SK-N-MC (cell line): ENCODE measurements at places on chromosomes 7 and 10.

- no peak for DNase-seq
Measured at GRCh38 chr7:97004247-97005182, 838 bp upstream of the DLX6 start.

GRCh38 chr7:102287111-102287980 lies 678 bp downstream of the SH2B2 start:
- DNase-seq, result no peak

DNA sequence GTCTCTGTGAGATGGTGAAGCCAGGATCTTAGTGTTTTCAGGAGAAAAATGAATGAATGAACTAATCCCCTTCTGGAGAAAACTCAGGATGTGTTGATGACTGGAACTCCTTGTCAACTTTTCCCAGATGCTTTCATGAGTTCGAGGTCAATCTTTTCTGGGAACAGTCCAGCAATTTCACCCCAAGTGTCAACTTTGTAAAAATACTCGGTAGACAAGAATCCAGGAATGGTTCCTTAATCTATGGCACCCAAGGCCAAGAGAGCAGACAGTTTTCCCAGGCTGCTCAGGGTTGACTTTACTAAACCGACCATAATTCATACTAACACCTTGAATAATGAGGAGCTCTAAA lies 31.1 kb upstream of the LYZL1 start:
- no peak for DNase-seq

- DNase-seq, result no peak
Measured at GRCh38 chr7:38862666-38863065, 46.3 kb downstream of the VPS41 start.

GRCh38 chr10:35126062-35126529 lies 550 bp upstream of the CREM start:
- DNase-seq, result no peak

GRCh38 chr10:62735464-62736167 lies 68.9 kb upstream of the ADO start:
- DNase-seq, result no peak

DNA sequence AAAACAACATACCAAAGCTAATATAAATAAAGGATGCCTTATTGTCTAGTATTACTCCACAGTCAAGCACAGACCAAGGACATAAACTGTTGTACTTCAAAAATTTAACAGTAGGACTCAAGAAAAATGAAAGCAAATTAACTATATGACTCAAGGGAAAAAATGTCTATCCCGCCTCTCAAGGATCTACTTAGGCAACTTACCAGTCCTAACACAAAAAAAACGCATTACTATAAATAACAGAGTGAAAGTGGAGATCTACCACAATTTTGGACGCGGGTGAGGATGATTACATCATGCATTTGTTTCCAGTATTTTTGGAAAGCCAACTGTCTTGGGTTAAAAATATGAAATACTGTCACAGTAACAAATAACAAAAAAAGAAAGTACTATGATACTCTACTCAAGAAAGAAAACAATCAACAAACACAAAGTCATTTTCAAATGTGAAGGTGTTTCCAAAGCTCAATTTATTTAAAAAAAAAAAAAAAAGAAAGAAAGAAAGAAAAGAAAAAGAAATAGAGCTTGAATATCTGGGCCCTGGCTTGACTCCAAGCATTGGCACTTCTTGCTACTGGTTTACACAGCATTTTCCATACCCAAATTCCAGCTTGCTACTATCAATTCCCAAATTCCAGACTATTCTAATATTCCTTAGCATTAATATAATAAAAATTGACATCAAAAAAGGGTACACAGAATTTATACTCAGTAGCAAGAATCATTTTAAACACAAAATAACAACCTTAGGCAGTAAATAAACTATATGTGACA lies 99.4 kb downstream of the RSU1 start:
- DNase-seq, result no peak

DNA sequence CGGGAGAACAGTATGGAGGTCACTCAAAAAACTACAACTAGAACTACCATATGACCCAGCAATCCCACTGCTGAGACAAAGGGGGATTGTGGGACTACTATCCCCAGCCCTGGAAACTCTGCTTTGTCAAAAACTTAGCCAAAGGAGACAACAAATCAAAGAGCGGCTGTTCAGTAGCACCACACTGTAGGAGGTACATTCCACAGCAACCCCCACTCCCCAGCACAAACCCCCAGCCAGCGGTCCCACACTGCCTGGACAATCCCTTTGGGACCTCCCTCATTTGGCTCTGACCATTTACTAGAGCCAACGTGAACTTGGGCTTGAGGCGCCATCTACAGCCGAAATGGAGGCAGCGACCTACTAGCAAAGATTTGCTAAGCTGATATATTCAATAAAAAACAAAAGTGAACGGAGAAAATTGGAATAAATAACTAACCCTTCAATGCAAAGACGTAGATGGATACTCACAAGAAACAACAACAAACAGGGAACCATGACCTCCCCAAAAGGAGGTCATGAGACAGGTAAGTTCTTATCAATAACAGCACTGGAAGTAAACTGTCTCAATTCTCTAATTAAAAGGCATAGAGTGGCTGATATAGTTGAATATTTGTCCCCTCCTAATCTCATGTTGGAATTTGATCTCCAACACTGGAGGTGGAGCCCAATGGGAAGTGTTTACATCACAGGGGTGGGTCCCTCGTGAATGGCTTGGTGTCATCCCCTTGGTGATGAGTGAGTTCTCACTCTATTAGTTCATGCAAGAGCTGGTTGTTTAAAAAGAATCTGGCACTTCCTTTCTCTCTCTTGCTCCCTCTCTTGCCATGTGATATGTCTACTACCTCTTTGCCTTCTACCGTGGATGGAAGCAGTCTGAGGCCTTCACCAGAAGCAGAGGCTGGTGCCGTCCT lies 119.0 kb upstream of the KCNMA1 start:
- DNase-seq, result peak; percentile 1

- no peak for DNase-seq
Measured at GRCh38 chr7:16431646-16432424, 10.5 kb upstream of the CRPPA start.

DNA sequence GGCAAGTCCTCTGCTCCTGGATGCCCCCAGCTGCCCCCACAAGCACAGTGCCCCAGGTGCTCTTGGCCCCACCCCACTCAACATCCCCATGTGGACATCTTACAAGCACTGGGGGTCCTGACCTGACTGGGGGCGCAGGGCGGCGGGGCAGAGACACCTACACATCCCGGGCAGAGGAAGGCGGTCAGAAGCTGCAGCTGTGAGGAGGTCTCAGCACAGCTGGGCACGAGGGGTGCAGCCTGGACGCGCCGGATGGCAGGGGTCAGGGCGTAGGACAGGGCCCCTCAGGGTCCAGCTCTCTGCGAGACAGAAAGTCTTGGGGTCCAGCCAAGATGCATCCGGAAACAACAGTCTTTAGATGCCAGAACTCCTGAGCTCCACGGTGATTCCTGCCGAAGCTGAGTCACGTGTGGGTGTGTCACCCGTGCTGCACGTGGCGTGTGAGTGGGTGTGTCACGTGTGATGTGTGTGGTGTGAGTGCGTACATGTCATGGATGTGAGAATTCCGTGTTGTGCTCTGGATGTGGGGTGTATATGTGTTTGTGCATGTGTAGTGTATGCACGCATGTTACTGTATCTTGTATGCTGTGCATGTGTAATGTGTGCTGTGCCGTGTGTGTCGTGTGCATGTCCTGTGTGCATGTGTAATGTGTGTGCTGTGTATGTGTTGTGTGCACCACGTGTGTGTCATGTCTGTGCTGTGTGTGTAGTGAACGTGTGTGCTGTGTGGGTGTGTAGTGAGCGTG lies 5.1 kb downstream of the VENTX start:
- DNase-seq, result no peak

DNA sequence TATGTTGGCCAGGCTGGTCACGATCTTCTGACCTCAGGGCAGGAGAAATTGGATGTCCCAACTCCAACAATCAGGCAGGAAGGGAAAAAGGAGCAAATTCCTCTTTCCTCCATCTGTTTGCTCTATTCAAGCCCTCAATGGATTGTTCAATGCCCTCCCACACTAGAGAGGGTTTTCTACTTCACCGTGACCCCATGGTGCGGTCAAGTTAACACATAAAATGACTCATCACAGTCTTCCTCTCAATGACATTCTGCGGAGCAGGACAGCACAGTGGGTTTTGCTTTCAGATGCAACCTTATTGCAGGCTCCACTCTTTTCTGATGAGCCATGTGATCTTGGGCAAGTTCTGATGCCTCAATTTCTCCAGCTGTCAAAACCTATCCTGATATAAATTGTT lies 364.9 kb downstream of the ANKRD30A start:
- no peak for DNase-seq

DNA sequence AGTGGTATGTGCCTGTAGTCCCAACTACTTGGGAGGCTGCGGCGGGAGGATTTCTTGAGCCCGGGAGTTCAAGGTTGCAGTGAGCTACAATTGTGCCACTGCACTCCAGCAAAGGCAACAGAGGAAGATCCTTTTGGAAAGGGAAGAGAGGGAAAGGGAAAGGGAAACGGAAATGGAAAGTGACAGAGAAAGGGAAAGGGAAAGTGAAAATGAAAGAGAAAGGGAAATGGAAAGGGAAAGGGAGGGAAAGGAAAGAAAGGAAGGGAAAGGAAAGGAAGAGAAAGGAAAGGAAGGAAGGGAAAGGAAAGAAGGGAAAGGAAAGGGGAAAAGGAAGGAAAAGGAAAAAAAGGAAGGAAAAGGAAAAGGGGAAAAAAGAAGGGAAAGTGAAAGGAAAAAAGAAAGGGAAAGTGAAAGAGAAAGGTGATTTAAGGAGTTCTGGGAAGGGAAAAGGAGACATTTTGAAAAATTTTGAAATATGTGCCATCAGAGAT lies 2.3 kb upstream of the ZC3HAV1 start:
- DNase-seq, result no peak

- DNase-seq, result no peak
Measured at GRCh38 chr10:26798298-26798697, 62.5 kb downstream of the ABI1 start.

GRCh38 chr7:27198138-27198841 lies 1.6 kb downstream of the HOXA13 start:
- no peak for DNase-seq
